ENCODE measurements at places on chromosomes 1 and 21. TPM values are rescaled to one million over a fixed set of nuclear protein-coding genes. Genes with fewer than 3 reads are reported as not detected.

ABCG1 gene
- total RNA-seq: 55.5 TPM

FLG gene
- not detected for total RNA-seq

VPS72 gene
- total RNA-seq: 94.1 TPM

DONSON gene
- total RNA-seq: 39.7 TPM

NSL1 gene
- total RNA-seq: 44.9 TPM

DCDC2B gene
- total RNA-seq: 0.21 TPM

SLFNL1 gene
- total RNA-seq: 0.35 TPM

SLAMF7 gene
- total RNA-seq: 42.6 TPM

LYPLAL1 gene
- total RNA-seq: 27.6 TPM

MEGF6 gene
- total RNA-seq: 6.8 TPM

RHD gene
- total RNA-seq: not detected

MECR gene
- 37.0 TPM for total RNA-seq

RNU1-1 gene
- 1,278 TPM for total RNA-seq

TNFRSF4 gene
- 268 TPM for total RNA-seq

ZBTB40 gene
- 24.8 TPM for total RNA-seq

OR2L2 gene
- total RNA-seq: 0.29 TPM

UBL4B gene
- not detected for total RNA-seq

RGSL1 gene
- not detected for total RNA-seq

ASPM gene
- total RNA-seq: 53.4 TPM

TMEM82 gene
- total RNA-seq: 0.49 TPM

EPHA10 gene
- total RNA-seq: 0.74 TPM

TTC39A gene
- total RNA-seq: 0.77 TPM

ELAPOR1 gene
- 9.4 TPM for total RNA-seq

SEC16B gene
- not detected for total RNA-seq

TMIGD3 gene
- total RNA-seq: not detected

MSH4 gene
- total RNA-seq: 0.65 TPM

TOR1AIP1 gene
- 55.2 TPM for total RNA-seq

CFHR4 gene
- not detected for total RNA-seq

C1QB gene
- total RNA-seq: not detected

RBBP4 gene
- total RNA-seq: 252 TPM

C1orf141 gene
- total RNA-seq: 0.25 TPM

SMG7 gene
- 57.9 TPM for total RNA-seq

HES2 gene
- 0.44 TPM for total RNA-seq

RIPPLY3 gene
- 0.26 TPM for total RNA-seq

OR2W3 gene
- total RNA-seq: not detected

TRABD2B gene
- not detected for total RNA-seq

PSRC1 gene
- 18.3 TPM for total RNA-seq

HUNK gene
- total RNA-seq: not detected

COL8A2 gene
- 0.07 TPM for total RNA-seq

PTPRU gene
- 0.83 TPM for total RNA-seq

SLAMF1 gene
- total RNA-seq: 134 TPM

MYOC gene
- not detected for total RNA-seq
